ENCODE measurements at places on chromosomes 2 and 18.

- DNase-seq: no peak
These were observed 7.6 kb downstream of the GPR17 start for GRCh38 chr2:127653421-127654083.

DNA sequence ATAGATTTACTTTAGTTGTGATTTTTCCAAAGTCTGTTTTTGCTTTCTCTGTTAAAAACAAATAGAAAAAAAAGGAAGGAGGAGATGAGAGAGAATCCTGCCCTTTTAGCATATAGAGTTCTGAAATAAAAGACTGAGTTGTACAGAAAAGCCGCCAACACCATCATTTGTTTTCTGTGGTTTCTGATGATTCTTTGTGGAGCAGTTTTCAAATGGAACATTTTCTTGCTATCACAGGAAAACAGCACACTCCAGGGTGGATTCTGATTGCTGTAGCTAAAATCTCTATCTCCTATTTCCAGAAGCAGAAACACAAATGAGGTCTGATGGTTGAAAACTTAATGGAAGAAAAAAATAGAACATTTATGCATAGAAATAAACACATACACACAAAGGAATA lies 144.6 kb upstream of the L3MBTL4 start:
- no peak for DNase-seq

DNA sequence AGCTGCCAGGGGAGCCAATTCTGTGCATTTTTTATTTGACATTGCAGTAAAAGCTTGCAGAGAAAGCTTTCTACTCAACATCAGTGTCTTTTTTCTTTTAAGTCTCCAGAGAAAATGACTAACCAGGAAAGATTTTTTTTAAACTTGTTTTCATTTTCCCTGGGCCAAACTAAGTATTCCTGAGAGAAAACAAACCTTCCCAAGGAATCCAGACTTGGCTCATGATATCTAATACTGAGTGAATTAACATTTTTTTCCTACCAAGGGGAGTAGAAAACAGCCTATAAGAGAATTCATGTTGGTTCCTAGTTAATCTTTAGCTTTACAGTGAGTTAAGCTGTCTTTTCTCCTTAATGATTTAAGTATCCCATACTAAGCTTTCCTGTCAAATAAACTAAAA lies 46.7 kb downstream of the DAPL1 start:
- no peak for DNase-seq

DNA sequence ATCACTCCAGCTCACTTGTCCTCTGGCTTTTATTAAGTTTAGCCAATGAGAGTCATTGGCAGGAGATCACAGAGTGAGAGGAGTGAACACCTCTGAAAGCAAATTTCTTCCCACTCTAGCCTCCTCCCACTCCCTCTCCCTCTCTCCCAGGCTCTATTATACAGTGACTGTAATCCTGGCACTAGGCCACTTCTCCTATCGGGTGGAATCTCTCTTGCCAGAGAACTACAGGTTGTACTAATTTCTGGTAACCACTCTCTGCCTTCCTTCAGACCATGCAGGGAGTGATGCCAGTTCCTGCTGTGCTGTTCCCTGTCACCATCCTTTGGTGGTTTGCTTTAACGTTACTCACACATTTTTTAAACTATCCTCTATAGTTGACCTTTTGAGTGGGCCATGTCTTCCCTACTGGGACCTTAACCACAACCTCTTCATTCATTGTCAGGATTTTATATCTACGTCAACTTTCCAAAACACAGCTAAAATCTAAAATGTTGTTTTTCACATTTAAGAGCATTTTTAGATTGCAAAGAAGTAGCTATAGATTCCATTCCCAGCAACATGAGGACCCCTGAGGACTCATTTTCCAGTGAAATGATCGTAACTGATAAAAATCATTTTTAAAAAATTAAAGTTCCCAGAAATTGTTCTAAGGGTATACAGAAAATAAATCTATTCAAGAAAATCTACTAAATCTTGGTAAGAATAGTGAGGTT lies 217.1 kb downstream of the MREG start:
- no peak for DNase-seq

- no peak for DNase-seq
These were observed 127.5 kb downstream of the EXOC6B start for GRCh38 chr2:72698300-72698699.

- DNase-seq: no peak
These were observed 40.7 kb upstream of the UPP2 start for GRCh38 chr2:158060835-158061435.

- DNase-seq: no peak
These were observed 37.9 kb downstream of the LYPD1 start for GRCh38 chr2:132632000-132632649.

DNA sequence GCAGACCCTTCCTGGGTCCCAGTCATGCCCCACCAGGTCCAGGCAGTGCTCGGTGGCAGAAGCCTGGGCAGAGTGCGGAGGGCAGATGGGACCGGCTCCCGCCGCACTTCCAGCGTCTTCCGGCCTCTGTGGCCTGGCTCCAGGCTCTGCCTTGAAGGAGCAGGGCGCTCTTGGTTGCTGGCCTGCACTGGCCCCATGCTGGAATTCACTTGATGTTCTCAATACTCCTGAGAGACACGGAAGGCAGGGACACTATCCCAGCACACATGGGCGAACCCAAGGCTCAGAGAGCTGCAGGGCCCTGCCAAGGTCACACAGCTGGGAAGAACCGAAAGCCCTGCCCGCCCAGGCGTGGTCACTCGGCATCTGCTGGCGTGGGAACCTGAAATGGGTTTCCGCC lies 87.6 kb upstream of the ODC1 start:
- no peak for DNase-seq

GRCh38 chr2:148812306-148812705 lies 62.7 kb upstream of the KIF5C start:
- DNase-seq: no peak

DNA sequence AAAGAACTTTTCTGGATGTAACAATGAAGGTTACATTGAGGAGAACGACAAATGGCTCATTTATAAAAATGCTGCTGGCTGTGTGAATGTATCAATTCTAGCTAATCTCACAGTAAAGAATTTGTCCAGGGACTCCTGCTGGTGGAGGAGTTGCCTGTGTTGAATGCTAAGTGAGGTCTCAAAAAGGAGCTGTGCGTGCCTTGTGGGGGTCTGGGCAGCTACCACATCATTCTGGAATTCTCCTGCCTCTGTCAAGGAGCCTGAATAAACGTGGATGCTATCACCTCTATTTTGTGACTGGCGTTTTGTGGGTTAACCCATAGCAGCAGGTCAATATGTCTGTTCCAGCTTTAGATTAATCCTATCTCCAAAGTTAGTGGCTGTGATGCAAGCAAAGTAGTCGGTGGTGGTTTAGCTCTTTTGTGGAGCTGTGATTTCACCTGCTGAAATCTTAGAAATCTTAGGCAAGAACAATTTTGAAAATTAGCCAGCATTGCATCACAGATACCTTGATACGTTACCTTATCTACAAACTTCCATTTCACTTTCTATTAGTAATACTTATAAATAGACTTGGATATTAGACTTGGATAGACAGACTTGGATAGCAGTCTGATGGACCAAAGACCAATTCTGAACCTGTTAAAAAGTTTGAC lies 96.8 kb downstream of the MTCL1 start:
- DNase-seq: no peak

DNA sequence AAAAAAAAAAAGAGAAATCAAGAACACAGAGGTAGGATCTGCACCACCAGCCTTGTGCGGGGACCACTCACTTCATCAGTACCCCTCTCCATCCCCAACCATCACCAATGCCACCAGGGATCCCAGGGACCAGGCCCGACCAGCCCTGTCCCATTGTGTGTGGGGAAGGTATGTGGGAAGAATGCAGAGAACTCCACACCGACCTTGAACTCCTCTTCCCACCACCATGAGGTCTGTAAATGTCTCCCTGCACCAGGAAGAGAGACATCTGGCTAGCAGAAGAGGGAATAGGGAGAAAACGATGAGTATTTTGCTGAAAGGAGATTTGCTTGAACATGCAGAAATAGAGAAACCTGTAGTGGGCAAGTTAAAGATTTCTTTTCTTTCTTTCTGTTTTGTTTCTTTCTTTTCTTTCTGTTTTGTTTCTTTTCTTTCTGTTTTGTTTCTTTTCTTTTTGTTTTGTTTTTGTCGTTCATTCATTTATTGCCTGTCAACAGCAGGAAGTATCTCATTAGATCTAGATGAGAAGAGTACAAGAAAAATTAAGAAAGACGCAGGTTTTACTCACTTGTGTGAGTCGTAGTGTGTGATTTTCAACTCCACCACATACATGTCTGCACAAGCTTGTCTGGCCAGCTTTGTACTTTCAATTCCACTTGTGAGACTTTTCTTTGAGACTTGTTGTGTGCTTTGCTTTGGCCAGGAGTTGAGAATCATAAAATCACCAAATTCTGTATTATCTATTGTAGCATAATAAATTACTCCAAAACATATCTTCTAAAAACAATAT lies 179.8 kb upstream of the HAAO start:
- no peak for DNase-seq
